ENCODE measurements at places on chromosomes 13 and 19.

DNA sequence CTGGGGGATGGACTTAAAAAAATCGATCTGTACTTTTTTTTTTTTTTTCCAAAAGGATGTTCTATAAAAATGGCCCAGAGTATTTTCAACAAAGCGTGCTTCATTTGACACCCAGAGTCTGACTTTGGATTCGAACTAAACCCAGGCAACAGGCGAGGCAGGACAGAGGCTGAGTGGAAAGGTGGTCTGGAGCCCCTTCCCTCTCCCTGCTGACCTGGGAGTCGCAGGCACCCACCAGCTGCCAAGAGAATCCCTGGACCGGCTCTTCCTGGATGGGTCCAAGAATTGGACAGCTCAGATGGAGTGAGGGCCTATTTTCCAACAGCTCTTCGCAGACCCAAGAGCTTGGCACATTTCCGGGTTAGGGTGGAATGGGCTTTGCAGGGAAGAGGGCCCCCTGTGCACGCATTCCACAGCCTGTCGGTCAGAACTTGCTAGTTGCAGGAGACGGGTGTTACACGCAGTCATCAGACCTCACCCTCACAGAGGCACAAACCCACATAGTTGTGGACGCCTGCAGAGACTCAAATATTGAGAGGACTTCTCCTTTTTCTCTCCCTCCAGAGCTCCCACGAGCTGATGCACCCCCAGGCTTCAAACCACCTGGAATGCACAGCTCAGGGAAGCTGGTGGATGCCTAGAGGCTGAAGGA is 15.2 kb downstream of the KCTD15 start:
- no peak for DNase-seq

DNA sequence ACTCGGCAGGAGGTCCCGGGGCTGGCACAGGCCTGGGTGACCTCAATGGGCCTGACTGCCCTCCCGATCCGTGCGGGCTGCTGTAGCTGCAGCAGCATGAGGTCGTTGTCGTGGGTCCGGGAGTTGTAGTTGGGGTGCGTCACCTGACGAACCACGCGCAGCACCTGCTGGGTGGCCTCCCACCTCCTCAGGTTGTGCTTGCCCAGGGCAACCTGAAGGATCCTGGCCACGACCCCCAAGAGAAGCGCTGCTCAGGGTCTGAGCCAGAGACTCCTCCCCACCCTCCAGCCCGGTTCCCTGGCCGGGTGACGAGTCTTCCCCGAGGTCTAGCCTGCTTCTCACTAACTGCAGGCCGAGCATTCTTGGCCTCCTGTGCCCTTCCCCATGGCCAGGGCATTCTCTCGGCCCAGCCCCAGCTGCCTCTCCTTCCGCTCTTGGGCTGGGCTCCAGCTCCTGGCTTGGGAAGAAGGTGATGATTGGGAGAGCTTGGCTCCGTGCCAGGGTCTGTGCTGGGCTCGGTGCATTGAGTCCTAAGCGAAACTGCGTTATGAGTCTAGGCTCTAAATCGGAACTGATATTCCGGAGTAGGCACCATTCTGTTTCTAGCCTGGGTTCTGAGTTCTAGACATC is 3.1 kb downstream of the KLK14 start:
- no peak for DNase-seq

- DNase-seq: no peak
Measured at GRCh38 chr19:17997969-17998826, 9.8 kb upstream of the ARRDC2 start.

- no peak for DNase-seq
Measured at GRCh38 chr19:33509774-33510173, 11.8 kb downstream of the PEPD start.

DNA sequence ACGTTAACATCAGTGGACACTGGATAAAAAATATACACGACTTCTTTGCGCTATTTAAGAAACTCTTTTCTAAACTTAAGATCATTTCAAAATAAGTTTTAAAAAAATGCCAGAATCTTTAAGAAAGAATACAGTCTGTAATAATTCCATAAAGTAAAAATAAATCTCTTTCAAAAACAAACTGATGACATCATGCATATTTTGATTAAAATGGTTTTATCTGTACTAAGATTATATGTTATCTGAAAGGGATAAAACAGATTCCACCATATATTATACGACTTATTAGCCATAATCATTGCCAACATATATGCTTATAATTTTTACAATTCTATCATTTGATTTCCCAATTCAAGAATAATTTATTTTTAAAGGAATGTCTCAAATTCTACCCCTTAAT is 15.3 kb upstream of the ELF1 start:
- DNase-seq: no peak

- DNase-seq: no peak
Measured at GRCh38 chr19:2361246-2362045, 1.4 kb downstream of the TMPRSS9 start.
